ENCODE measurements at places on chromosomes 1 and 21.

GRCh38 chr1:93846992-93847810 lies 31.8 kb downstream of the DNTTIP2 start:
- DNase-seq: peak; percentile 83

GRCh38 chr1:30768159-30768829 lies 10.7 kb upstream of the LAPTM5 start:
- no peak for DNase-seq

DNA sequence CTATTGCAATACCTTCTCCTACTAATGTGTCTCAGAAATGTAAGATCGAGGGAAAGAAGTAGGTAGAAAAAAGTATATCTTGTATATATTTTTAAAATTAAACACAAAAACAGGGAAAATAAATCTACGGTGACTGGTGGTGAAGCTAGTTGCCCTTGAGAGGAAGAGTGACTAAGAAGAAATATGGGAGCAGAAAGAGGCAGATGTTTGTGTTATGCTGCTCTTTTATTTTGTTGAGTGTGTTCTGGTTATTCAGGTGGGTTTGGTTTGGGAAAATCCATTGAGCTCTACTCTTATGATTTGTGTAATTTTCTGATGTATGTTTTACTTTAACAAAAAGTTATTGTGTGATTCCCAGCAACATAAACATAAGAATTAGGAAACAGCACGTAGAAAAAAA lies 444.9 kb upstream of the B3GALT2 start:
- no peak for DNase-seq

GRCh38 chr1:200316148-200316803 lies 93.6 kb downstream of the ZNF281 start:
- no peak for DNase-seq

GRCh38 chr1:203567596-203567995 lies 59.0 kb upstream of the ATP2B4 start:
- DNase-seq: no peak

DNA sequence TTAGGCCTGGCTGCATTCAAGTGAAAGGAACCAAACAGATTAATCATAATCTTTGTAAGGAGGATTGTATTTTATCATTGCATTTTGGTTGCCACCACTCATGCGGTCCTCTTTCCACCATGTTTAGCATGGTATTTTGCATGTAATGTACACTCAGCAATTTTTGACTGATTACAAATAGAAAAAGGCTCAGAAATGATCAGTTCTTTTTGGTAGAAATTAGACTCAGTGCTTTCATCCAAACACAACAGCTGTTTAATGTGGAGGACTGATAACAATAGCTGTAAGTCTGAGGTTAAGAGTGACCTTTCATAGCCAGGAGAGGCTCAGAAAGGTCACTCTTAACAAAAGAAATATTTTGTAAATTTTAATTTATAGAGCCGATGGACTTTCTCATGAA lies 25.3 kb upstream of the DPH5 start:
- DNase-seq: no peak

DNA sequence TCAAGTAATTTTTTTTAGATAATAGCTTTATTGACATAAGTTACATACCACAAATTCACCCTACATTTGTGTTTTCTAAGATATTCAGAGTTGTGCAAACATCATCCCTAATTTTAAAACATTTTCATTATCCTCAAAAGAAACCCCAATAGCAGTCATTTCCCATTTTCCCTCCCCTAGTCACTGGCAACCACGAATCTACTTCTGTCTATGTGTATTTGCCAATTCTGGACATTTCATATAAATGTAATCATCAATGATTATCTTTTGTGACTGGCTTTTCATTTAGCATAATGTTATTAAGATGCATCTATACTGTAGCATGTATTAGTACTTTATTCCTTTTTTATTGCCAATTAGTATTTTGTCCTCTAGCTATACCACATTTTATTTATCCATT lies 88.8 kb upstream of the SLFNL1 start:
- DNase-seq: no peak

DNA sequence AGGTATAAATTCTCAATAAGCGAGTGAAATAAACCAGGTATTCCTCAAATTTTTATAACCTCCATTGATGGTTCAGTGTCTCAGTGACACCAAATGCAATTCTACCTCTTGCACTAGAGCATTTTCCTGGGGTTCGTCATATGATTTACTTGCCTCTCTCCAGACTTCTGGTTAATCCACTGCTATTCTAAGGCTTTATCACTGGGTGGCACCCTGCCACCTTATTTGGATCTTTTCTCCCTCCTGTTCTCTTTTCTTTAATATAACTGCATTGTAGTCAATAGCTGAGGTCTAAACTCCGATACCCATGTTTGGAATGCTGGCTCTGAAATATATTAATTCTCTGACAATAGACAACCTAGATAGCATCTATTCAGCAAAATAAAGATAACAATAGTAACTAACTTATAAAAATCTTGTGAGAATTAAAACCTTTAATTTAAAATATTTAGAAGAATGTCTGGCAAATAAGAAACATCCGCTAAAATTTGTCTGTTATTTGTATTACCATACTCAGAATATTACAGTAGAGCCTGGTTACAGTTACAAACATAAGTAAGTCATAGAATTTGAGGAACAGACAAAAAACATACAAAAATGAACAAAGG lies 436.4 kb downstream of the PLA2G4A start:
- no peak for DNase-seq

GRCh38 chr1:211726467-211726995 lies 51.1 kb upstream of the NEK2 start:
- DNase-seq: no peak

GRCh38 chr1:87179076-87179810 lies 149.4 kb upstream of the LMO4 start:
- DNase-seq: no peak

GRCh38 chr1:109845658-109846057 lies 65.0 kb upstream of the CSF1 start:
- no peak for DNase-seq

GRCh38 chr1:15992187-15992553 lies 11.9 kb upstream of the SRARP start:
- DNase-seq: no peak

GRCh38 chr1:41803656-41804055 lies 115.1 kb downstream of the HIVEP3 start:
- no peak for DNase-seq

- no peak for DNase-seq
These were observed 156.5 kb downstream of the HIVEP3 start for GRCh38 chr1:41762251-41762650.

- DNase-seq: no peak
These were observed 59.3 kb downstream of the ACP6 start for GRCh38 chr1:147611021-147611426.

DNA sequence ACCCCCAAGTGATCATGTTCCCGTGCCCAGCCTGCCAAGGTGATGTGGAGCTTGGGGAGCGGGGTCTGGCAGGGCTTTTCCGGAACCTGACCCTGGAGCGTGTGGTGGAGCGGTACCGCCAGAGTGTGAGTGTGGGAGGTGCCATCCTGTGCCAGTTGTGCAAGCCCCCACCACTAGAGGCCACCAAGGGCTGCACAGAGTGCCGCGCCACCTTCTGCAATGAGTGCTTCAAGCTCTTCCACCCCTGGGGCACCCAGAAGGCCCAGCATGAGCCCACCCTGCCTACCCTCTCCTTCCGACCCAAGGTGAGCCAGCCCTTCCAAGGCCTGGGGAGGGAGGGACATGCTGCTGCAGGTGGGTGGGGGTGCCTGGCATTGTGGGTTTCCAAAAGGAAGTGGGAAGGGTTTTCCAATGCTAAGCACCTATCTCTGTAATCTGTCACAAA lies 2.3 kb downstream of the TRIM46 start:
- no peak for DNase-seq

DNA sequence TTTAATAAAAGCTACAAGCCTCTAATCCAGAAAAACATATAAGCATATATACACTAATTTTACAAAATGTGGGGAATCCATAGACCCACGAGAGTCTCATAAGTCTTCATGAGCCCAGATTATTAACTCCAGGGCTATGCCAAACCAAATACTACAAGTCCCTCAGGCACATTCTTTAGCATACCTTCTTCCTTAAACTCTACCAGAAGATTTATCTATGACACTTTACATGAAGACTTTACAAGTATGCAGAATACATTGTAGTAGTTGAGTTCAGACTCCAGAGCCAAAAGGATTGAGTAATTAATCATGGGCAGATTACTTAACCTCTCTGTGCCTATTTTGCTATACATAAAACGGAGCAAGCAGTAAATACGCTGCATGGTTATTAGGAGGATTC lies 793.7 kb upstream of the ADGRL2 start:
- DNase-seq: no peak

GRCh38 chr1:44631333-44631646 lies 43.0 kb downstream of the TMEM53 start:
- DNase-seq: no peak

- peak; percentile 80 for DNase-seq
These were observed 3.2 kb downstream of the GPR3 start for GRCh38 chr1:27395441-27396195.

GRCh38 chr1:77659879-77660593 lies 22.4 kb downstream of the ZZZ3 start:
- no peak for DNase-seq

DNA sequence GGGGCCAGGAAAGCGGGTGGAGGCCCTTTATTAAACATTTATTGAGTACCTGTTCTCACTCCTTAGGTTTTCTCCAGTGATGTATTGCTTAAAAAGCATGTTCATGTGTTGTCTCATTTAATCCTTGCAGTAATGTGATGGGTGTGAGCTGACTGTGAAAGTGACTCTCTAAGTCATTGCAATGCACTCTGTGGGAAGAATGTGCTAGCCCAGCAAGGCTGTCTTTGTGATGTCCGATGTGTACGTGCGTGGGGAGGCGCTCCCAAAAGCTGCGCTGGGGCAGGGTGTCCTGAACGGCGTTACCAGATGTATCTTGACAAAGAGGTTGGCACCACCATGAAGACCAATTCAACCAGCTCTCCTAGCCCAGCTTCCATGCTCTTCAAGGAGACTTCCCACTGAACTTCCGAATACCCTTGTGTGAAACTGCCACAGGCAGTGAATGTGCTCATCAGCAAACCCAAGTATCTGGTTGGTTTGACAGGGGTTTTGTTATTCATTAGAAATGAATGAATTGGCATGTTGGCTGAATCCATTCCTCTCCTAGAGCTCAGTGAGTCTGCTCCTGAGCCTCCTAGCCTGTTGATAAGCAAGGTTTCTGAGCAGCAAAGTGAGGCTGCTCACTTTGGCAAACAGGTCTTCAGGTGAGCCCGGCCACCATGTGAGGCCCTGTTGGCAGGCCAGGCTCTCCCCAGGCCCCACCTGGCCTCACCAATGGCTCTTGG lies 28.0 kb downstream of the NUAK2 start:
- no peak for DNase-seq

DNA sequence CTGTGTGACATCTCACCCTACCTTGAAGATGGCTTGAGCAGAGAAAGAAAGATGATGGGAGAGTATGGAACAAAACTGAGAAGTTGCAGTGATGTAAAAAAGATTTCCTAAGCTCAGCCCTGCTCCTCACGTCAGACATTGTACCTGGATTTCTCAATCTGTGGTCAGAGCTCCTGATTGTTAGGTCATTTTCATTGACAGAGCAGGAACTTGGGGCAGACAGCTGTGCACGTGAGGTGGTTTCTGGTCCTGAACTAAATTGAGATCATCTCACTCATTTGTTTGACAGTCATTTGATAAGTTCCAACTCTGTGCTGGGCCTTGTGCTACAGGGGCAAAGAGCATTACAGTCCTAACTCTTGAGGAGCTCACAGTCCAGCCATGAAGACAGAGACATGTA lies 10.2 kb downstream of the TRAF3IP3 start:
- DNase-seq: no peak

DNA sequence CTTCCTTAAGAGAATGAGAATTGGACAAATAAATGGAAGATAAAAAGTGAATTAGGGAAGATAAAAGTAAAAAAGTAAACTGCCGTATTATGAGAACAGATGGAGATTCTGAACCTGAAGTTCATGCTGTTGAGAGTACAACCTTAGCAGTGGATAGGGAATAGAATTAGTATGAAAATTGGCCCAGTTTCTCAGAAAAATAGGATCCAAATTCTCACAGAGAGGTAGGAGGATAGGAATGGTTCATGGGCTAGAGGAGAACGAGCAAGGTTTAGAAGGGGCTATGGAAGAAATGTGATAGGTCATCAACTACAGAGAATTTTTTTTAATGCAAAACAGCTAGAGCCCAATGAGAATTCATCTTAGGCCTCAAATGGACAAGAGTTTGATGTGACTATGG lies 42.3 kb downstream of the COL24A1 start:
- DNase-seq: no peak

DNA sequence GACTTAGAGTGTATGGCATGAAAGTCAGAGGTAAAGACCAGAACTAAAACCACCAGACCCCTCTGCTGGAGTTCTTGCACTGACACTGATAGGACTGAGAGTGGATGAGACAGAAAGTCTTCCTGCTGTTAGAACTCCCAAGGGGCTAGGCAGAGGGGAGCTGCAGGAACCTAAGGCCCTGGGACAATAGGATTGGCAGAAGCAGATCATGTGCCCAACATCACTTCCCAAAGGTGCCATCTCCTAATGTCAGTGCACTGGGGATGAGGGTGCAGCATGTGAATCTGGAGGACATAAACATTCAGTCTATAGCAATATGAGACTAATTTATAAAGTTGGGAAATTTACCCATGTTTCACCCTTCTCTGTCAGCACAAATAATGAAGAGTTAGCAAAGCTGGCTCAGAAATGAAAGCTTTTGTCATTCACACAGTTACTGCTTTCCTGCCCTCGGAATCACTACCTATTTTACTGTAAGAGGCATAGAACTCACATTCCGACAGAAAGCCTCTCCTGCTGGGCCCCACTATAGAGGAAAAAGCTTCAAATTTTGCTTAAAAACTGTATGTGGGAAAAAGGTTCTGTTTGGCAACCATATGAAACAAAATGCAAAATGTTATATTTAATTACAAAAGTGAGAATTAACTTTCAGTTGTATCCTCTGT lies 49.9 kb upstream of the SSX2IP start:
- no peak for DNase-seq

- DNase-seq: no peak
These were observed 39.4 kb downstream of the LTN1 start for GRCh38 chr21:28953247-28953646.

- no peak for DNase-seq
These were observed at the start of gene NECTIN4 for GRCh38 chr1:161089251-161089924. TSS of gene NECTIN4 (minus strand) at chr1:161089558. CDS start at chr1:161089296, 262 bp downstream.

Data from activated CD4-positive, alpha-beta T cell treated with anti-CD3 and anti-CD28 coated beads for 4 hours (primary cell).